ENCODE measurements at places on chromosomes 11 and 22. TPM values are rescaled to one million over a fixed set of nuclear protein-coding genes. Genes with fewer than 3 reads are reported as not detected.

DNA sequence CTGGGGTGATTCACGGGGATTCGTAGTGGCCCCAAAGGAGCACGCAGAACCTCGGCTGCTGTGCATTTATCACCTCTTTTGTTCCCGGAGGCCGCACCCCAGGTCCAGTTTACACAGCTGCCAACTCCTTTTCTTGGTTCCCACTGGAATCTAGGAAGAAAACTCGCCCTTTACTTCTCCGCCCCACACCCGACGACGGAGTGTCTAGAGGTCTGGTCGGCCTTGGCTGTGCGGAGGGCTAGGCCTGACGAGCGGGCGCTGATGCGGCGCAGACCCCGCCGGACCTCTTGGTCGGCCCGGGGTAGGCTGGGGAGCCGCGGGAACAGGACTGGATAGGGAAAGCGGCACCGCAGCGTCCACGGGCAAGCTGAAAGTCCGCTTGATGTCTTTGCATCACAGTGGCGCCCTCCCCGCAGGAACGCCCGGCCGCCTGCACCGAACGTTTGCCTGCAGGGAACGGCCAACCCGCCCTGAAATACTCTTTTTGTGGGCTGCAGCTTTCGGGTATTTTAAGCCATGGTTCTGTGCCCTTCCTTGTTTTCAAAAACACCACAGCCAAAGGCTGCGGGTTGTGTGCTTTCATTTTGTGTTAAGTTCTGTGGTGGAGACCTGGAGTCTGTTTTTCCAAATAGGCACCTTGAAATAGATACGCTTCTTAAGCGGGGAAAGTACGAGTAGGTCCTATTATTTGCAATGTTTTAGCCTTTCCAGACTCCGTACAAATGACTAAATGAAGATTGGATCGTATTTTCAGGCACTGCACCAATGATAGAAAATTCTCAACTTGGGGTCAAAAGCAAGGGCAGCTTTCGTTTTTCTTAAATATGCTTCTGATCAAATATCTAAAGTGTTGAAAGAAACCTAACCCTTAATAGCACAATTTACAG, 829 bp upstream of the ZBED5 start:
- DNase-seq = peak; percentile 64

DNA sequence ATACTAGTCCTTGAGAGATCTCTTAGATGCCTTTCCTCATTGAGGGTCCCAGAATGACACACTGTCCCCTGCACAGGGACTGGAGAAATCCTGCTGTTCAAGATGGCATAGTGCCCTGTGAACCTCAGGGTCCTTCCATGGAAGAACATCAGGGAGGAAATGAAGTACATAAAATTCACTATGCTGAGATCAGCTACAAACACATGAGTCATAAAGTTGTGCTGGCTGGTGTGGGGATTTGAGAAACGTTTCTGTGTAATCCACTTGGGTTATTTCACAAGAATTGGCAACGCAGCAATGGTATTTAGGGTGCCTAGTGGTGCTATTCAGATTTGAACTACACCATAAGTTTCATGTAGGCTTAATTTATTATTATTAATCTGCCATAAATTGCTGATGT, 174.4 kb downstream of the MAML2 start:
- DNase-seq = no peak

ARHGEF17 gene
- total RNA-seq = 19.2 TPM

GRCh38 chr11:68012843-68013610, 2.9 kb downstream of the ALDH3B1 start:
- no peak for DNase-seq

DNA sequence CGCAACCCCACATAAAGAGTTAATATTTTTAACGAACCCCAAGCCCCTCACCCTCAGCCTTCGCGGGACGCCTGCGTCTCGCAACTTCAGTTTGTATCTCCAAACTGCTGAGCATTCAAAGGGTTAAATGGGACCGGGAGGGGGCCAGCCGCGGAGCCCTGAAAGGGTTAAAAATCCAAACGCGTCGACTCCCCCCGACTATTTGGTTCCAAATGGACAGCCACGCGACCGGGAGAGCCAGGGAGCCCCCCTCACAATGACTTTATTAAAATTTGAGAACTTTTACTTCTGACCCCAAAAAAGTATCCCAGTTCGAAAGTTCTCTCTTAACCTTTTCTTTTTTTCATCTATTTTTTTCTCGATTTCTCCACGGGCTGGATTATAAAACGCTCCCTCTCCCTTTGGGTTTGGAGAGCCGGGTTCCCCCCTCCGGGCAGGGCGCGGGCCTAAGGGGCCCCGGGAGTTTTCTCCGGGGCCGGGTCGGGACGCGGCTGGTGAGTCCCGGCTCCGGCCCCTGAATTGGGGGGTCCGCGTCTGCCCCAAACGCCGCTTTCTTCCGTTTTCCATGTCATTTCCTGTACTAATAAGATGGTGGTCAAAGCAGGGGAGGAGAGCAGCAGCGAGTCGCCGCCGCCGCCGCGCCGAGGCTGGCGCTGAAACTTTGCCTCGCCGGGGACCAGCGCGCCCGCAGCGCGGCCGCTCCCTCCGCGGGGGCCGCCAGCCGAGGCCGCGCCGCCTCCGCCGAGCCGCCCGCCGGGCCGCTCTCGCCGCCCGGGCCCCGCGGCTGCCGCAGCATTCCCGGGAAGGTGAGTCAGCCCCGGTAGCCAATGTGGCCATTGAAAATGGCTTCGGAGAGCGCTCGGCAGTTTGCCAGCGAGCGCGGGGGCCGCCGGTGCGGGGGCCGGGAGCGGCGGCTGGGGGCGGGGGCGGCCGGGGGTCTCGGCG, at the start of gene PRDM11:
Gene PRDM11, plus strand, starts transcription at position 568 of the 945 bp plus-strand sequence. CDS start 35,128 bp downstream, outside the sequence.
- DNase-seq = no peak

- no peak for DNase-seq
These were observed 3.3 kb downstream of the FAM118B start for GRCh38 chr11:126214841-126215240.

- peak; percentile 32 for DNase-seq
These were observed 48.1 kb downstream of the EP300 start for GRCh38 chr22:41140365-41140957.

SLC22A6 gene
- 8.4 TPM for total RNA-seq

C11orf91 gene
- not detected for total RNA-seq

GRCh38 chr22:45670981-45671782, 452 bp upstream of the ATXN10 start:
- no peak for DNase-seq

DNA sequence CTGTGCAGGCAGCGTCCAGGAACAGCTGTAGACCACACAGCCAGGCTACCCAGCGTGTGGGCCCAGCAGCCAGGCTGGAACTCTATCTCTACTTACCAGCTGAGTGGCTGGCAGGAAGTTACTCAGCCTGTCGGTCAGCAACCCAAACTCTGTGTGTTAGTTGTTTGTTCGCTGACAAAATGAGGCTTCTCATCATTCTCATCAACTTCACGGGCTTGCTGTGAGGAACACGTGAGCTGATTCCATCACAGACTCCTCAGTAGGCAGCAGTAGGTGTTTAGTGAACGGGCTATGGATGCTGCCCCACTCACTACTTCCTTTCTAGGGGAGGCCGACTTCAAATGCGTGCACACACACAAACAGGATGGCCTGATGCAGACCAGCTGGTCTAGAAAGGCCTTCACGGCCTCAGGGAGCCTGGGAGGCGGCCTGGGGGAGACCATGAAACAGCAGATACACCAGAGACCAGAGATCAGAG, 830 bp upstream of the SPDYC start:
- no peak for DNase-seq

SGSM1 gene
- 11.4 TPM for total RNA-seq

DNA sequence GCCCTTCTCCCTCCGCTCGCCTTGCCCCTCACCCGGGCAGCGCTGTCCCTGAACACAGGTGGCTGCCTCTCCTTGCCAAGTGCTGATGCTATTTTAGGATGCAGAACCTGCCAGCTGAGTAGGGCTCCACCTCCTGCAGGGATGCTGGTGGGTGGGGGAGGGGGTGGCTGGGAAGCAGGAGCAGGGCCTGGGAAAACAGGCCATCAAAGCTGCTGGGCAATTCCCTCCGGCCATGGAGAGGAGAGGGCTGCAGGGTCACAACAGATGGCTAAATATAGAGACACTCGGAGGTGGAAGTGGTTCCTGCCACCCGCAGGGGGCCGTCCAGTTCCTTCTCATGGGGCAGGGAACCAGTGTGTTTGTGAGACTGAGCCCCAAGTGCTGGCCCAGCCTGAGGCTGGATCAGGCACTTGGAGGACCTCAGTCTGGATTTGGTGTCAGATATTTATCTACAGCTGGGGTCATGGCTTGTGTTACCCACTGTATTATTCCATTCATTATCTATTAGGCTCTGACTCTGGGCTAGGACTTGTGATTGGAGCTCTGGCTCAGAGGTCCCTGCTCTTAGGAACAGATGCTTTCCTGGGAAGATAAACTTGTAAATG, 59.6 kb downstream of the LRRC32 start:
- no peak for DNase-seq

DNA sequence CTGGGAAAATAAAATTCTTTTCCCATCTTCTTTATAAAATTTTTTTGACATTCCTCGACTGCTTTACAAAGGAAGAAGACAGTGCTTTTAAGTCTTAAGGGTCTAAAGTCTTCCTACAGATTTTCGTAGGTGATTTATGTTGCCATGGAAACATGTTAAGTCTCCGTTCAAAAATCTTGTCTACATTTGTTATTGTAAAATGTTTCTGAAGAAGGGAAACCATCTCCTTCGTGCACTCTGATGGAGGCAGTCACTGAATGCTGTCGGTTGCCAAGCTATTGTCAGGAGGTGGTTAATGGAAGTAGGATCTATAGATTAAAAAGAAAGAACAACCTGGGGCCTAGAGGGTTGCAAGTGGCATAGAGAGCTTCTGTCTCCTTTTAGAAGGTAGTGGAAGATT, 52.6 kb downstream of the MAP6 start:
- DNase-seq = no peak

MOGAT2 gene
- not detected for total RNA-seq

DNA sequence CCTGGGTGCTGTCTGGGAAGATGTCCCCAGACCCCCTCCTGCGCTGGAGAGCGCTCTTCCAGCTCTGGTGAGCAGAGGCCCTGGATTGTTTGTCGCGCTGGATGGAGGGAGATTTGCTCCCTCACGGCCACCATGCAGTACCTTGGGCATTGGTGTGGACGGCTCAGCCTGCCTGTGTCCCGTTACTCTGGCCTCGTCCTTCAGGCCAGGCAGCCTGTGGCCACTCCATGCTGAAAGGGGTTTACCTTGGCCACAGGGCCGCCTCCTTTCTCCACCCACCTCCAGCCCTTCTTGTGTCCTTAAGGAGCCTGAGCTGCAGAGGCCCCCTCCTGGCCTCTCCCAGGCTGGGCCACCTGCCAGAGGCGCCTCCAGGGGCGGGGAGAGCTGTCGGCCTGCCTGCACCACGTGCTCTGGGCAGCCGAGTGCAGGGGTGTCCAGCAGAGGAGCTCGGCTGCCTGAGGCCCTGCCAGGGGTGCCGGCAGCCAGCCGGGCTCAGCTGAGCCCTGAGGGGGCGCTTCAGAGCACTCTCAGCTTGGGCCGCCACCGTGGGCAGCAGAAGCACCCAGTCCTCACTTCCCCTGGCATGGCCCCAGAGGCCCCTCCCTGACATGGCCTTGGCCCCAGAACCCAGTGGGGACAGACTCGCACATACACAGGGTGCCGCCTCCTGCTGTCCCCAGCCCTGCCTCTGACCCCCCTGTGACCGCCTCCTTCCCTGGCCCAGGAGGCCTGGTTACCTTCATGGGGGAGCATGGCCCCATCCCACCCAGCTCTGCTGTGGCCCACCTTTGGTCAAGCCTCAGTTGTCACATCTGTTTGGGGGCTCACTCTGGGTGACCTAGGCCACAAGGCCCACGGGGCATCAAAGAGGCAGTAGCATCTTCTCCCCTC, 3.4 kb downstream of the CCND1 start:
- no peak for DNase-seq

- DNase-seq = no peak
These were observed 47.8 kb upstream of the CCND1 start for GRCh38 chr11:69592986-69593650.

TPP1 gene
- 7.3 TPM for total RNA-seq

DNA sequence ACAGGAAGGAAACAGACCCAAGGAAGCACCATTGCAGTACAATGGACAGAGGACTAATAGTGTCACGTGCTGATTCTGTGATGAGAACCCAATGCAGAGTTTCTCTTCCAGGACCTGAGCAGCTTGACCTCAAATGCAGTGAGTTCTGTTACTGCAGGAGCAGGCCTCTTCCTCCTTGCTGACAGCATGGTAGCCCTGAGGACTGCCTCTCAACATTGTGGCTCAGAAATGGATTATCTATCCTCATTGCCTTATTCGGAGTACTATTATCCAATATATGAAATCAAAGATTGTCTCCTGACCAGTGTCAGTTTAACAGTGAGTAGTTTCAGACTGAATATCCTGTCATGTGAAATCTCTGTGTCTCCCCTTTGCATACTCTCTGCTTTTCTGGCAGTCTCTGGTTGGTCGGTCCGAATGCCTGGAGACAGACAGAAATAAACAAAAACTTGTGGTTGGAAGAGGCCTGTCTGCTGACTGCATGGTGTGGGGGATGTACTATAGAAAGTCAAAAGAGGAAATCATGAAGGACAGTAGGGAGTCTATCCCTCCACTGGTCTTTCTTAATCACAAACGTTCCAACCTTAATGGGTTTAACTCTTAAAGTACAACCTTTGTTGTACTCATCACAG, 6.9 kb upstream of the MS4A14 start:
- no peak for DNase-seq

DNA sequence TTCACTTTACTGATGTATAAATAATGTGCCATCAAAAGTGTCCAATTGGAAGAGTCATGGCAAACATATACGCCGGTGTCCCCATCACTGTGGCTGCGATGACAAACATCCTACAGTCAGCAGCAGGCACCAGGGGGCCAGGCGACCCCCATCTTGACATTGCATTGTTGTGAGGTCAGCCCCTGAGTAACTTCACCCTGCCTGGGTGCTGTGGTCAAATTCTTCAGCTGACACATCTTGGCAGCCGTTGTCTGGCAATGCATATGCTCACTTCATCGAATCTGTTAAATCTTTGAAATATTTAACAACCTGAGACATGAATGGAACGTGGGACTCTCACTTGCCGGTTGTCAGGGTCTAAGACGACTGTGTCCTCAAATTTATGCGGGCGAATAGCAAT, 430.9 kb downstream of the BRD1 start:
- DNase-seq = no peak

PHF21B gene
- total RNA-seq = 8.1 TPM

TBX1 gene
- 0.62 TPM for total RNA-seq

GRCh38 chr11:2805388-2806056, 80.1 kb downstream of the CDKN1C start:
- DNase-seq = no peak

DNA sequence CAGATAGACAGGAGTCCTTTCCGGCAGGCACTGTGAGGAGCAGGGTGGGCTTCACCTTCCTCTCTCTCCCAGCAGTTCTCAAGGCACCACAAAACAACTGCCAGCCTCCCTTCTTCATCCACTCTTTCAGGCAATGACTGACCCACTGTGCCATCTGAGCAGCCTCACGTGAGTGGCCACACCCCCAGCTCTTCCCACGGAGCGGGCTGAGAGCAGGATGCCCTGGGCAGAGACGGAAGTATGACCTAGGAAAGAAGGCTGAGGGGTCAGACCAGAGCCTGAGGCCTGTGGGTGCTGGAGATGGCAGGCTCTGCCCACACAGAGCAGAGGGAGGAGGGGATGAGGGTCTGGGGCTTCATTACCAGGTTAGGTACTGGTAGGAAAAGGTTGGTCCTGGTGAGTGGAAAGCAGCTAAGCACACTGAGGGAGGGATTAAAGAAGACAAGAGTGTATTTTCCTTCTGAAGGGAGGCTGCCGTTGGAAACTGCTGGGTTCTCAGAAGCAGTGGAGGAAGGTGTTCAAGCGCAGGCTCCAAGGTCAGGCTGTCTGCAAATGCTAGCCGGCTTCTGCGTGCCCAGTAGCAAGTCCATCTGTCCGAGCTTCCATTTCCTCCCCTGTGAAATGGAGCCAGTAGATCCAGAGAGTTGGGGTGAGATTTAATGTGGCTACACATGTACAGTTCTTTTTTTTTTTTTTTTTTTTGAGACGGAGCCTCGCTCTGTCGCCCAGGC, 4.6 kb downstream of the NLRP6 start:
- DNase-seq = no peak

- DNase-seq = no peak
These were observed 265.1 kb downstream of the NELL1 start for GRCh38 chr11:20934516-20934915.

Data from occipital lobe (tissue), 3 donors.